Substantia nigra (tissue), 51 donors: ENCODE measurements at places on chromosomes 4 and X.

GRCh38 chrX:153763298-153763932, 634 bp upstream of the PLXNB3 start:
- no peak for DNase-seq

DNA sequence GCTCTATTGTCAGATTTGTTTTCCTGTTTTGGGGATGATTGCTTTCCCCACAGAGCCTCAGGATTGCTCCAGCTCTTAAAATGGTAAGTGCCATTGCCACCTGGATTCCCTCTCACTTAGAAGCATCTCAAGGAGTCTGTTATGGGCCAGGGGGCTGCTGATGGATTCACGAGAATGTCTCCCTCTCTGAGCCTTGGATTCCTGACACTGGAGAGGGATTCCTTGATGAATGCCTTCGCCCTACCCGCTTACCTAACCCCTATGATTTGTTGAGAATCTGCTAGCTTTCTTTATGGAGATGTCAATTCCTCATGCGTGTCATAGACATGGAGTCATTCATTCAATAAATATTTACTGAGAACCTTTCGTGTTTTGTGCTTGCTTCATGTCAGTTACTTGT, 36.9 kb upstream of the TENM3 start:
- DNase-seq, result no peak

DNA sequence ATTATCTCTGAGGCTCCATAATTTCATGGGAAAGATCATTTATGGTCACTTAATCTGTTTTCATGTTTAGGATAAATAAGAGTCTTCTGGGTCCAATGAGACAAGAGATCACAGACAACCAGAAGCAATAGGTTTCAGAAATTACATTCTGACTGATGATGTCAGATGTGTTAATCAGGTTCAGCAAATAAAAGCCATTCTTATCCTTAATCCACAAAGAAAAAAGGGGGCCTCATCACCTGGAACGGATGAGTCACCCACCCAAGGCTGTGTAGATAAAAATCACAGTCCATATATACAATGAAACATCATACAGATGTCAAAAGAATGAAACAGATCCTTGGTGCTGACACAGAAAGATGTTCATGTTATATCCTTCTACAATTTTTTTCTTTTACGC, 36.6 kb downstream of the SYTL4 start:
- DNase-seq, result no peak

DNA sequence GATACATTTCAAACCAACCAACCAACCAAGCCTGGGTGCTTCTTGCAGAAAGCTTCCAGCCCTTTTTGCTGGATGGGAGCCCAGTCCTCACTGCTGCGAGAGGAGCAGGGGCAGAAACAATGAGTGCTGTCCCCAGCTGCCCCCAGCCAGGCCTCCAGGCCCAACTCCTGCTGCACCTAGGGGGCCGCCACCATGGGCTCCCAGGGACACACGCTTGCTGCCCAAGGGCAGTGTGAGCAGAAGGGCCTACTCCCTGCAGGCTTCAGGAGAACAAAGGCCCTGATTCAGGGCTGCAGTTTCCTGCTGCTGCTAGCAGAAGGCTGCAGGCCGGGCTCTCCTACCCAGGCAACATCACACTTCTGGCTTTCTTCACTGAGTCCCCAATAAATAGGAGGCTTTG, 37.7 kb upstream of the ENPP6 start:
- peak; percentile 64 for DNase-seq

DNA sequence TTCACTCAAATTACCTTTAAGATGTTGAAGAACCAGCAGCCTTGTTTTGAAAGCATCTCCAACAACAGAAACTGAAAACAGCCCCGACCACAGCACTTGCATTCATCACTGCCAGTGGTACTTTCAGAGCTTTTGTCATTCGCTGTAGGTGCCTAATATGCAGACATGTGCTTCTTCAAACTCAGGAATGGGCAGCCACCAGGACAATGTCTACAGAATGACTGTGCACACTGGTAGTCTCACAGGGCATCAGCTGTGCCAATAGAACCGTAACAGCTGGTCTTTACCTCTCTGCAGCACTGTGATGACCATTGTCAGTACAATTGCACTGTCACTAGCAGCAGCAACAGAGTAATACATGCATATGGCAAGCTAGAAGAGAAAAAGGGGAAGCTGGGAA, 1149.7 kb downstream of the STPG2 start:
- DNase-seq, result no peak

- no peak for DNase-seq
Observed at GRCh38 chrX:154775419-154776349, 13.0 kb downstream of the DKC1 start.

DNA sequence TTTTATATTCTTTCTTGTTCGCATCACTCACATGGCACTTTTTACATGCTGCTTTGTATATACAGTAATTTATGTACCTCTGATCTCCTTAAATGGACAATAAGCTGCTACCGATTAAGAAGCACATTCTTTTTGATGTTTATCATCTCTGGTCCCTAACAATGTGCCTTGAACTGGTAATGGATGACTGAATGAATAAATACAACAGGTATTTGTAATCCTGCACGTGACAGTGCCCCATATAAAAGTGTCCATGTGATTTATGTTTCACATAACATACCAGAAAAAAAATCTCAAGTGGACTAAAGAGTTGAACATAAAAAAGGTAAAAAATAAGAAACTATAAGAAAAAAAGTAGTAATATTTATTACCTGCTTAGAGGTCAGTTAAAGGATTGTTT, 7.7 kb upstream of the SLAIN2 start:
- no peak for DNase-seq

DNA sequence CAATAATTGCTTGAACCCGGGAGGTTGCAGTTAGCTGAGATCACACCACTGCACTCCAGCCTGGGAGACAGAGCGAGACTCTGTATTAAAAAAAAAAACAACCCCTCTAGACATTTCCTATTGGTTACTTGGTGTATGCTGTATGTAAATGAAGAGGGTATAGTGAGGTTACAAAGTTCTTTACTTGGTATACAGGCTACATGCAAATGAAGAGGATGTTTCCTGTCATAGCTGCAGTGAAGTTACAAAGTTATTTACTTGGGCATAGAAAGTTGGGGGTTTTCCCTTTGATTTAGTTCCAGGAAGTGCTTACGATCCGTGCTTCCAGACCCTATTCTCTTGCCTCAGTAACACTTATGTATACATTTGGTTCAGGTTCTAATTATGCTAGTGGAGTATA, 38.4 kb upstream of the CLNK start:
- no peak for DNase-seq

DNA sequence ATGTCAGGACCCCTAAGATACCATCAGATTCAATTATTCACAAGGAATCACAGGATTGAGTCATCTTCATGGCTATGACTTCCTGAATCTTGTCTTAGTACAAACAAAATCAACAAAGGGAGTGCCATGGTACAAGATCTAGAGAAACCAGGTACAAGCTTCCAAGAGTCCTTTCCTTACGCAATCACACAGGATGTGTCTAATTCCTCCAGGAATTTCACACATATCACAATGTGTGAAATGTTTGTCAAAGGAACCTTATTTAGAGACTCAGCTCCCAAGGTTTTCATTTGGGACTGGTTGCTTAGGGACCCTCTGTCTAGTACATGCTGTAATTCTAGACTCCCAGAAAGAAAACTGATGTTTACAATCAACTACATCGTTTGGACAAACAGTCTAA, 83.0 kb downstream of the MAB21L2 start:
- DNase-seq, result no peak

GRCh38 chrX:35104626-35105025, 162.0 kb downstream of the FAM47B start:
- DNase-seq, result no peak

DNA sequence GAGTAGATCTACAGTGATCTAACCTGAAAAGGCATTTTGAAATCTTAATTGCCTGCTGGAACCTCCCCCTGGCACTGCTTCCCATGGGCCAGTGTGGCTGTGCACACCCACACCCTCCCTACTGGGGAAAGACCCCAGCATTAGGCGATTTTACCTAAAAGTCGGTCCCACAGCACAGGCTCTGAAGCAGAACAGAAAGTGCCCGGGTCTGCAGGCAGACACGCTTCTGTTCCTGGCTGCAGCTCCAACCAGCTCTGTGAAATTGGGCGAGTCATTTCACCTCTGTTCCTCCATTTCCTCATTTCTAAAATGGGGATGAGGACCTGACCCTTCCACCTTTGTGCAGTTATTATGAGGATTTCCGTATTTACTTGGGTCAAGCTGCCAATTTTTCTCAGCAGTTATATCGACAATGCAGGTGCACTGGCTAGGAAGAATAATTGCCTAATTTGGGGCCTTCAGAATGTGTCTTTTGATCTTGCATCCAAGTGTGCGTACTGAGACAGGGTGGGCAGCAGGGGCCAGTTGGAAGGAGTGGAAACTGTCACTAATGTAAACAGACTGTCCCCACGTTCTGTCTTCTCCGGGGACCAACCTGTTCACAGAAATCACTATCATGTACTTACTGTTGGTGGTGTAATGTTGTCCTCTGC, 7.1 kb downstream of the KLF3 start:
- no peak for DNase-seq

- DNase-seq, result no peak
Observed at GRCh38 chr4:114398410-114398809, 200.2 kb upstream of the UGT8 start.

GRCh38 chrX:98299785-98300184, 1416.1 kb downstream of the RPA4 start:
- no peak for DNase-seq

DNA sequence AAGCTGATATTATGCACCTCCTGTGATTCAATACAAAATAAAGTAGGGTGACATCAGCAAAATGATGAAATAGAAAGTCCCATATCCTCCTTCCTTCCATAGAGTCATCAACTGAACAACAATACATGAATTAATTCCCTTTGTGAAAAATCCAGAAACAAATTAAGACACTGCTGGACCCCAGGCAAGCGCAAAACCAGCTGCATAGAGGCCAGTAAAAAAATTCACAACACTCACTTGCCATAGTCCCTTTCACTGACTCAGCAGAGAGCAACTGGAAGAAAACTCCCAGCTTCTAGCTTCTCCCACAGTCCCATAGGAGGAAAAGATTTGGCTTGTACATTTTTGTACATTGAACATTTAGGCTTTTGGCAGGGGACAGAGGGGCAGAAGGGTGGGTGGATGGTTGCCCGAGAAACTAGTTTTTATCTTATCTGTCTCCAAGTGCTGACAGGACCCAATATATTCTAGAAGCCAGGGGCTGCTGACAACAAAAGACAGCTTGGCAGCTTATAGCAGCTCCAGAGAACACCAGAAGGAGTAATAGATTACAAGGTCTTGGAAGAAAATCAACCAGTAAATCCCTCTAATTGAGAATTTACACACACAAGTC, 124.6 kb downstream of the NDST3 start:
- no peak for DNase-seq

DNA sequence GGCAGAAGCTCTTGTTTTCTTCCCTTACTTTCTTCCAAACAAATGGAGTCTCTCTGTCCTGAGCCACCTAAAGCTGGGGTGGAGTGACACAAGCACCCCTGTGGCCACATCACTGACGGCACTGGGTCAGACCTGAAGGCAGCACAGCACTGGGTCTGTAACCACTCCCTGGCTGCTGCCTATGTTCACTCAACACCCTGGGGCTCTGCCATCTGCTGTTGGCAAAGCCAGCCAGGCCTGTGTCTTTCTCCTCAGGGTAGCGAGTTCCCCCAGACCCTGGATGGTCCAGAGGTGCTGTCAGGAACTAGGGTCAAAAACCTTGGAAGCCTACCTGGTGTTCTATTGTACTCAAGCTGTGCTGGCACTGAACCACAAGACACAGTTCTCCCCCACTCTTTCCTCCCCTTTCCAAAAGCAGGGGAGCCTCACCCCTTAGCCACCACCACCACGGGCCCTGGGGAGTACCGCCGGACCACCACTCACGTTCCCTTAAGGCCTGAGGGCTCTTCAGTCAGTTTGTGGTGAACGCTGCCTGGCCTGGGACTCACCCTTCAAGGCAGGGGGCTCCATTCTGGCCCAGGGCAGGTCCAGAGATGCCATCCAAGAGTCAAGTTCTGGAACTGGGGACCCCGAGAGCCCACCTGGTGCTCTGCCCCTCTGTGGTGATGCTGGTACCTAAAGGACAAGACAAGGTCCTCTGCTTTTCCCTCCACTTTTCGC, 31.5 kb downstream of the TMEM271 start:
- no peak for DNase-seq

DNA sequence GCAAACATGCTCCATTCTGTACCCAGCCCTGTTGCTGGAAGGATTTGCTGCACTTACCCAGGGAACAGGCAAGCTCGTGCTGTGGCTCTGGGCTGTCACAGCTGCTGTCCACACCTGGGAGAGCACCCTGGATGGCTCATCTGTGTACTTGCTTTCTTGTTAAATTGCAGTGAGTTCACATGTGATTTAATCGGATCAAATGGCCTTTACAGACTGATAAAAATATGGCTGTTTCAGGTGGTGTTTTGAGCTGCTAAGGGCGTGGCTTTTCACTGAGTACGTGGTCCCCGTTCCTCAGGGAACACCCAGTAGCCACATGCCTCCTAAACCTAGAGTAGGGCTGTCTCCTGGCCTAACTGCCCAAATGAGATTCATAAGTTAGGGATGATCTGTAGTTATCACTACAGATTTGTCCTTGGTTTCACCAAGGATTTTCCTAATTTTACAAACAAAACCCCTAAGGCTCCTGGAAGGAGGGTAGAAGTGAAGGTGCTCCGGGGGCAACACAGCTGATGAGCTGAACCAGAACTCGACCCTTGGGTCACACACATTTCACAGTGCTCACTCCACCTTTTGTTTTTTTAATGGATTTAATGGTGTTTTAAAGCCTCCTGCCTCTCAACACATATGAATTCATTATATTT, 13.7 kb downstream of the KLKB1 start:
- DNase-seq, result no peak

DNA sequence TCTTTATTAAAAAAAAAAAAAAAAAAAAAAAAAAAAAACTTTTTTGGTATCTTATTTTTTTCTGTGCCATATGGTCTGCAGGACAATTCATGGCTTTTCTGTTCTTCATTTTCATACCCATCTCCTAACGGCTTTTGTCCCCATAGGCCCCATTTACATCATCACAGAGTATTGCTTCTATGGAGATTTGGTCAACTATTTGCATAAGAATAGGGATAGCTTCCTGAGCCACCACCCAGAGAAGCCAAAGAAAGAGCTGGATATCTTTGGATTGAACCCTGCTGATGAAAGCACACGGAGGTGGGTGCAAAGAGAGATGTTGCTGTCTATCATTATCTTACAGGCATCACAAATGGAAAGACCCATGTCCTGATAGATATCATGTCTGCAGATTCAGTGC, 49.1 kb downstream of the PDGFRA start:
- DNase-seq, result no peak

DNA sequence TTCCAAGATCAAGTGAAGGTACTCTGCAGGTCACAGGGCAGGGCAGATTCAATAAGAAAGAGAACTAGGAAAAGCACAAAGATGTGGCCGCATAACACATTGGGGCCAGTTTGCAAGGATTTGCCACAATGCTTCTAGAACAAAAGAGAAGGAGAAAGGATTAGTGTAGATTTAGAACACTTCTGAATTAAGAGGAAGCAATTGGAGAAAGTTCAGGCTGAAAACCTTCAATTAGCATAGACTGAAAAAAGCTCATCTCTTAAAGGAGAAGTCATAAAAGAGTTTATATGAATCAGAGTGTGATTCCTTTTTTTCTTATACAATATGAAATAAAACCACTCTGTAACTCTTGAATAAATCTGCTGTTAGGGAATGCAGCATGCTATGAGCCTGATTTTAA, 215.6 kb upstream of the FAT1 start:
- no peak for DNase-seq

- no peak for DNase-seq
Observed at GRCh38 chrX:147962476-147962875, 18.7 kb upstream of the FMR1NB start.

- peak; percentile 30 for DNase-seq
Observed at GRCh38 chr4:183721207-183722081, 62.4 kb downstream of the TRAPPC11 start.
